ENCODE measurements at places on chromosomes 7 and 10.
A peak's percentile ranks its signal among the peaks of the same experiment; 100 is the strongest.

DNA sequence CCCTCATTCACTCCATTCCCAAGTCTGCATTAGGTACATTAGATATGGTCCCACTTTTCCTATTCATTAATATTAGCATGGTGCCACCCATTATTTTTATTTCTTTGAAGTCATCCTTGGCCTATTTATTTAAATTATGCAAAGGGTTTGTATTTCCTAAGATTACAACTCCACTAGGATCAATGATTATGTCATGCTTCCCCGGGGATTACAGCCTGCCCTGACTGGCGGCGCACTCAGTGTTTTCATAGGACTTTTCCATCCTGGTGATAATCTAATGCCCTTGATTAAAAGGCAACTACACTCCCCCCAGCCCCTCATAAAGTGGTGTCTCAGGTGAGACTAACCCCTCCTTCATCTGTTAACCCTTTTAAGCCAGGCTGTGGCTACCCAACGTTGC is 187.2 kb downstream of the POU6F2 start:
- DNase-seq = no peak

DNA sequence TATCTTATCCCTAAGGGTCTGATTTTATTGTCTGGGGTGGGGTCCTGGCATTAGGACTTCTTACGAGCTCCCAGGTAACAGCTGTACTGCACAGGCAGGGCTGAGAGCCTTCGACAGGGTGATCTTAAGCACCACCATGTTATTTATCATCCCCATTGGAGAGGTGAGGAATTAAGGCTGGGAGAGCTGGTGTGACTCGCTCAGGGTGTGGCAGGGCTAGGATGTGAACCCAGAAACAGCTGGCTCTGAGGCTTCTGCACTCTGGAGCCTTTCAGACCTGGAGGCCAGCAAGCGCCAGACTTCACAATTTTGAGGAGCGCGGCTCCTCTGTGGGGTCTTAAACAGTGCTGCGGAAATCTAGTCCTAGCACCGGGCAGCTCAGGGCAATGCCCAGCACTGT is 27.4 kb upstream of the NDST2 start:
- DNase-seq = no peak

DNA sequence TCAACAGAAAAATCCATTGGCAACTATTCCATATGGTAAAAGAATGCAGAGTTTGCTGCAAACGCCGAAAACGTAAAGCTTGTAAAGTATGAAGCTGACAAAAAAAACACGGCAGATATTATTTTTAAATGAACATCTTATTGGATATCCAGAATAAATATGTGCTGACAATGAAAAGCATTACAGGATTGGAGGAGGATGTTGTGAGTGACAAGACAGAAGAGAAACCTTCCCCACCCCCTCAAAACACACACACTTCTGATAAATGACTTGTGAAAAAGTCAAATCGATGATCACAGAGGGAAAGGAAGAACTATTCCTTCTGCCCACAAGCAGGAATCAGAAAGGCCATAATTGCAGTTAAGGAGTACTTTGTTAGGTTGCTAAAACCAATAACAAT is 14.6 kb downstream of the FAM131B start:
- DNase-seq = no peak

GRCh38 chr7:95927756-95928155 is 155.4 kb downstream of the DYNC1I1 start:
- DNase-seq = no peak

DNA sequence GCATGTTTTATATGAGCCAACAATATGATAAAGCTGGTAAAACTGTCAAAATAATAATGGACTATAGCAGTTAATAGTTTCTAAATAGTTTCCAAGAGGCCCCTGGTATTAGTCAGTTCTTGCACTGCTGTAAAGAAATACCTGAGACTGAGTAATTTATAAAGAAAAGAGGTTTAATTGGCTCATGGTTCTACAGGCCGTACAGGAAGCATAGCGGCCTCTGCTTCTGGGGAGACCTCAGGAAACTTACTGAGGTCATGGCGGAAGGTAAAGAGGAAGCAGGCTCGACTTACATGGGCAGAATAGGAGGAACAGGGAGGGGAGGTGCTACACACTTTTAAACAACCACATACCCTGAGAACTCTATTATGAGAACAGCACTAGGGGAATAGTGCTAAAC is 104.6 kb downstream of the PPP1R9A start:
- no peak for DNase-seq

GRCh38 chr10:104767745-104768144 is 126.7 kb downstream of the SORCS3 start:
- DNase-seq = no peak

DNA sequence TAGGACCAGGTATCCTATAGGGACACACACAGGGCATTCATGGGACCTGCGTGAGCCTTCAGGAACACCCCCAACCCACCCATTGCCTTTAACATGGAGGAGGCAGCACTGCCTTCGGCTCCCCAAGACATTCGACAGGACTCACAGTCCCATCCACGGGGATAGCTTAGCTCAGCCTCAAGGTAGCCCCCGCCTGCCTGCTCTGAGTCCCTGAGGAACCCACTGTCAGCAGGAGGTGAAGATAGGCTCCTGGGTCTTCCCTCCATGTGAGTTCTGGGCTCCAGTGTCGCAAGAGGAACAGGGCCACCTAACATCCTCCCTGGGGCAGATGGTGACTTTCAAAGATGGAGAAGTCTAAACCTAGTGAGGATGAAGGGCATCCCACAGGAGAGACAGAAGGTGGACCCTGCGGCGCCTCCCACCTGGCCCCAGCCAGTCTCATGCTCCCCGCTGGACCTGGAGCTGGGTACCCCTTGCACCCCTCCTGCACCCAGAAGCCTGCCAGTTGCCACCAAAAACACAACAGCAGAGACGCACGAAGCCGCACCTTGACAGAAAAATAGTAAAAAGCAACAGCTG is 4.9 kb upstream of the ADIRF start:
- no peak for DNase-seq

- no peak for DNase-seq
Measured at GRCh38 chr7:23161482-23161881, 20.4 kb upstream of the NUP42 start.

- DNase-seq = no peak
Measured at GRCh38 chr10:33102071-33102470, 144.0 kb upstream of the ITGB1 start.

GRCh38 chr10:78623578-78624215 is 445.1 kb upstream of the ZMIZ1 start:
- peak; percentile 52 for DNase-seq

- no peak for DNase-seq
Measured at GRCh38 chr10:35270100-35270499, 66.2 kb upstream of the CCNY start.
